ENCODE measurements at places on chromosomes 16 and 17.

DNA sequence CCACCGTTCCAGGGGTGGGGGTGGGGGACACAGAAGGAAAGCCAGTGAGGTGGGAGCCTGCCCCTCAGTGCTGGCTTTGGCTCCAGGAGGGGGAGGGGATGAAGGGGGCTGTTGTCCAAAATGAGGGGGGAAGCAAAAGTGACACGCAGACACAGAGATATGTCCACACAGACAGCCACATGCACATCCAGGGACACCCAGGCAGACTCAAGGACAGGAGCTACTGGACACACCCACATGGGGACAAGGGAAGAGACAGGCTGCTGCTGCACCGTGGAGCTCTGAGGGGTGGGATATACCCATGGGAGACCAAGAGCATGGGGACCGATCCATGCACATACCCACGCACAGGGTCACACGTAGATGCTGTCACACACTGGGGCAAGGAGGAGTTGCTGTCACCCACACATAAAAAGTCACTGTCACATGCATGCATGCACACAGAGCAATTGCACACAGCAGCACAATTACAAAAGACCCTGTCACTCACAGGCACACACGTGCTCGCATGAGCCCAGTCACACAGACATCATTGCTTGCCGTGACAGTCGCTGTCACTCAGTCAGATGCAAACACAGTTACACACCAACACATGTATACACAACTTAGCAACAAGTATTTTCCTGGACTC is 1.3 kb downstream of the THRA start:
- ATAC-seq, result no peak

GRCh38 chr16:28131181-28131580 is 67.7 kb upstream of the GSG1L start:
- ATAC-seq, result no peak

- peak; percentile 93 for ATAC-seq
These were observed 23.0 kb upstream of the EIF1 start for GRCh38 chr17:41665566-41666236.

- peak; percentile 67 for ATAC-seq
These were observed 19.0 kb downstream of the SLC7A5 start for GRCh38 chr16:87850009-87851006.

GRCh38 chr16:709566-710499 is 4.2 kb upstream of the FBXL16 start:
- ATAC-seq, result peak; percentile 55

DNA sequence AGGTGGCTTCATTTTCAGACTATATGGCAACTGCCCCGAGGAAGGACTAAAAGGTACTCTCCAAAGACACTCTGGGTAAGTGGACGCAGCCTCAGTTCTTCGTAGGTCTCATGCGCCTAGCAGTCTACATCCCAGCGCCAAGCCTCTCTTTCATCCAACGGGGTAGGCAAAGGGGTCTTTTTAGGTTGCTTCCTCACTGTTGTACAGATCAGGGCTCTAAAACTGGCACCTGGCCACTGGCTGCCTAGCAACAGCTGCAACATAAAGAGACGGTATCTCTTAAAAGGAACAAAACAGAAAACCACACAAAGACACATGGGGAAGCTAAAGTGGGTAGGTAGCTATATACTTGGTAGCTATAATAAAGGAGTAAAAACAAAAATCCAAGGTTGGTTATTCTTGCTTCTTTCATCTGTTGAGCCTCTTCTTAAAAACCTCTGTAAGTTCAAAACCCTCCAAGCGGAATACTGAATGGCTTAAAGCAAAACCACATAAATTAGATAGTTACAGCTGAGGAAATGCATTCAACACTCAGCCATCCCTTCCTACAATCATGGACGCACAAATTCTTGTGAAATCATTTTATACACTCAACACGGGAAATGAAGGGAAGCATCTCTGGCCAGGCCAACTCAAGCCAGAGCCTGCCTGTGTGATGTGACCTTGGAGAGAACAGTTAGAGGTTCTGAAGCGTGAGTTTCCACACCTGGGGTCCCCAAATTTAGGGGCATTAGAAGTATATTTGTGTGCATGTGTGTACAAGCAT is 22.7 kb downstream of the CYTH1 start:
- ATAC-seq, result peak; percentile 62

- peak; percentile 95 for ATAC-seq
These were observed 13.0 kb upstream of the SPNS3 start for GRCh38 chr17:4420692-4421131.

DNA sequence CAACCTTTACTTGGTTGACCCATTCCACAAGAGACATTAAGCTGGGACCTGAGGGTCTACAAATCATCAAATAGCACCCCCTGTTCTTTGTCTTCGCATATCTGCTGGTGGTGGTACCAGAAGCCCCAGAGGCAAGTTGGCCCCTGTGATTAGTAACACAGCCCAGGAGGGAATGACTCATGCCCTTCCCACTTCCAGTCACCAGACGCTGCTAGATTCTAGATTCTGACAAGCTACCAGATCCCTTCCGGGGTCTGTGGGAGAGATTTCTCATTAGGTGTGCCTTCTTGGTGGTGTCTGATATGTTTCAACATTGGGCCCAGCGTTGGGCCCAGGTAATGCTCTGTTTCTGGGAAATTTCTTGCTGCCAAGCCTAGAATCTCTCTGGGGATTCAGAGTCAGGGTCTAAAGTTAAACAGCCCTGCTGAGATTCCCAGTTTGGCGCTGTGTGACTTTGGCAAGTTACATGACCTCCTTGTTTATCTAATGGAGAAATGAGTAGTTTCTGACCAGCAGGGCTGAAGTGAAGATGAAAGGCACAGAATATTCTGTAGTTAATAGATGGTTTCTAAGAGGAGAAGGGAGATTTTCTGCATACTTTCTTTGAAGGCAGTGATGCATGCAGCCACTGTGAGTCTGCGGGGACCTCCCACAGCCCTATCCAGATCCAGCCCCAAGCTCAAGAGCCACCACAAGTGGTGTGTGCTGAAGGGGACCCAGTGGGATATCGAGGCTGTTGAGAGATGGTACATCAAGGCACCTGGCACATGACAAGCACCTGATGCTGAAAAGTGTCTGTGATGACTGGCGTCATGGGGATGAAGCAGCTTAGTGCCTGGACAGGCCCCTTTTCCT is 3.9 kb downstream of the TRPV2 start:
- ATAC-seq, result peak; percentile 86

DNA sequence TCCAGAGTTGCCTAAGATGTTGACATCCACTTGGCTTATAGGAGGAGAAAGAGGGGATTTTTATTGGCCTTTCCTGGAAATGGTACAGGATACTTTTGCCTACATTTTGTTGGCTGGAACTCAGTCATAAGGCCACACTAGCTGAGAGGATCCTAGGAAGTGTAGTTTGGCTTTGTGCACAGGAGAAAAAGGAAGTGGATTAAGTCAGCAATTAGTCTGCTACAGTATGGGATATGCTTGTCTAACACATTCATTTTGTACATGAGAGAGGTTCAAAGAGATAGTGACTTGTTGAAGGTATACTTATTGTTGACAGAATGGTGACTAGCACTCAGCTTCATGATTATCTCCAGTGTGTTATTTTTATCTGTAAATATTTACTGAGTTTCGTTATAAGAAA is 10.3 kb downstream of the UTP18 start:
- ATAC-seq, result no peak

DNA sequence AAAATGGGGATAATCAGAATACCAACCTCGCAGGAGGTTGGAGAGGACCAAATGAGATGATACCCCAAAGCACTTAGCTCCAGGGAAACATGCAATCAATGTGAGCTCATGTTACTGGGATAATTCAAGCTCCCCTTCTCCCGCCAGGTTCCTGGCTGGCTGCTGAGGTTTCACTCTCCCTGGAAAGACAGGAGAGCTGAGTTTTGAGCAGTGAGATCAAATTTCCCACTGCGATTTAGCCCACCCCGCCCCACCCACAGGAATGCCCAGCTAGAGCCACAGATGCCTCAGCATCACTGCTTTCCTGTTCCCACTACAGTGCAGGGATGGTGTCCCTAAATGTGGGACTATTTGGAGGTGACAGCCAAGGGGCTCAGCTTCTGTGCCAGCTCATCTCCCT is 56.7 kb downstream of the ZNF423 start:
- ATAC-seq, result no peak

- ATAC-seq, result no peak
These were observed 299.3 kb downstream of the SOX9 start for GRCh38 chr17:72419866-72420774.

DNA sequence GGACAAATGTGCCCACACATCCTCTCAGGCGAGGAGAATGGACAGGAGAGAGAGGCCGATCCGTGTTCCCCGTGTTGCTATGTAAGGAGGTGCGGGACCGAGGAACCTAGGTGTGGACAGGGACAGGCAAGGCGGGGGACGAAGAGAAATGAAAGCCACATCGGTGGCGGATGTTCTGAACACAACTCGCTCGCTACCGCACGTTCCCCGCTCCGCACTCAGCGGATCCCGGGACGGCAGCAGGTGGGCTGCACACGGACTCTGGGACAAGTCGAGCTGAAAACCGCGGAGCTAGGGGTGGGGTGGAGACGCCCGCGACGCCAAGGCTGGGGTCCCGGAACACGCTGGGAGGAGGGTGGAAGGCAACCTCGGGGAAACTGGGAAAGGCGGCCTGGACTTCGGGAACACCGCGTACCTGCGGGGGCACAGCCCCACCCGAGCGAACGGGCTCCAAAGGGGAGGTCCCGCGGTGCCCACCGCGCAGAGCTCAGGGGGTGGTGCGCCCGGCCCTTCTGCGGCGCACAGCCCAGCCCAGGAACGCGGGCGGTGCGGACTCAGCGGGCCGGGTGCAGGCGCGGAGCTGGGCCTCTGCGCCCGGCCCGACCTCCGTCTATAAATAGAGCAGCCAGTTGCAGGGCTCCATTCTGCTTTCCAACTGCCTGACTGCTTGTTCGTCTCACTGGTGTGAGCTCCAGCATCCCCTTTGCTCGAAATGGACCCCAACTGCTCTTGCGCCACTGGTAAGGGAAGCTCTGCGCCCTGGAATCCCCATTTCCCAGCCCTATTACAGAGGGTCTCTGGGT is at the start of gene MT1E:
Gene MT1E, plus strand, starts transcription at position 642 of the 803 bp plus-strand sequence. Its CDS starts 71 bp downstream, at position 713.
- peak; percentile 89 for ATAC-seq

GRCh38 chr16:49651996-49652395 is 203.9 kb downstream of the ZNF423 start:
- ATAC-seq, result no peak

DNA sequence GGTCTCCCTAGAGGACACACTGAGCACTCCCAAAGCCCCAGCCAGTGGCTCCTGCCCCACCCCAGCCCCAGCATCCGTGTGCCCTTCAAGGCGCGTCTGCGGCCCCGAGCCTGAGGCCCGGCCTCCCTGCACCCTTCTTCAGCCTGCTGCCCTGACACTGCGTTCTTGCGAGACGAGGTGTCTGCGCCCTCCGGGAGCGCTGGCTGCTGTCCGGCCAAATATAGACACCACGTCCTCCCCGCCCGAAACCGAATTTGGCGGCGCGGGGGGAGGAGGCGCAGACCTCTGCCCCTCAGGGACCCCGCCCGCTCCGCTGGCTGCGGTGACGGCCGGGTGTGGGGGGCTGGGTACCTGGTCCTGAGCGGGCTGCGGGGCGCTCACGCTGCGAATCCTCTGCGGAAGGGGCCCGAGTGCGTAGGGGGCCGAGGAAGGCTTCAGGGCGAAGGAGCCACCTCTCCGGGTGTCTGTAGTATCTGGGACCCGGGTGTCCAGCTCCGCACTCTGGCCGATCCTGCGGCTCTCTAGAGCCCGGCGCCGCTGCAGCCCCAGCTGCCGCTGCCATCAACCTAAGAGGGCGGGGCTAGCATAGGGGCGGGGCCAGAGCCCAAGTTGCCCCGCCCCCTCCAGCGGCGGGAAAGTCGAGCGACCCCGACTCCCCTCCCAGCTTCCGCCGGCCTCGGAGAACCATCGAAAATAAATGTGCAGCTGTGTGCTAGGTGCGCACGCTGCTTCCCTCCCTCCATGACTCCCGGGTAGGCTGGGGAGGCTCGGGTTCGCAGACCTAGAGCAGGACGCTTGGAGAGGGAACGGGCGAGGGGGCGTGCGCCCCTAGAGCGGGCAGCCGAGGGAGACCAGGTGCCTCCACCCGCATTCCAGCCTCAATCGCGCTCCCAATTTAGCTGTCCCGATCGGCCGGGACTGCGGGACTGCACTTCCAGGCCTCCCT is at the start of gene CORO6:
Gene CORO6, minus strand, starts transcription at position 576 of the 946 bp plus-strand sequence. CDS start 1,491 bp downstream, outside the sequence.
- ATAC-seq, result peak; percentile 77

DNA sequence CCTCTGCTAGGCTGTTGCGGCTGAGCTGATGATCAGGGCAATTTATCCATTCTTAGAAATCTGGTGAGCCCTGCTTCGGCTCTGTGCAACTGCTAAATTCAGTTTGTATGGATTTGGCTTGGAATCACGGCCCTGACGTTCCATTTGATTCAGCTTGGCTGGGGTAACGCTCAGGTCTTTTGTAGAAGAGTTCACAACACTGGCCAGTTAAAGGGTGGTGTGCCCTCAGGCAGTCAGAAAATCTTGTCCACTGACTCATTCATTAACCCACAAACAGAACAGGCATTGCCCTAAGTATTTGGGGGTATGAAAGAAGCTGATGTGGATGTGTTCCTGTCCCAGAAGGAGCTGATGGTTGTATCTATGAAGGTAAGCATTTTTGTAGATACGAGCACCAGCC is 53.9 kb downstream of the GNAO1 start:
- ATAC-seq, result no peak

GRCh38 chr16:87792205-87792565 is 26.4 kb upstream of the KLHDC4 start:
- ATAC-seq, result no peak

DNA sequence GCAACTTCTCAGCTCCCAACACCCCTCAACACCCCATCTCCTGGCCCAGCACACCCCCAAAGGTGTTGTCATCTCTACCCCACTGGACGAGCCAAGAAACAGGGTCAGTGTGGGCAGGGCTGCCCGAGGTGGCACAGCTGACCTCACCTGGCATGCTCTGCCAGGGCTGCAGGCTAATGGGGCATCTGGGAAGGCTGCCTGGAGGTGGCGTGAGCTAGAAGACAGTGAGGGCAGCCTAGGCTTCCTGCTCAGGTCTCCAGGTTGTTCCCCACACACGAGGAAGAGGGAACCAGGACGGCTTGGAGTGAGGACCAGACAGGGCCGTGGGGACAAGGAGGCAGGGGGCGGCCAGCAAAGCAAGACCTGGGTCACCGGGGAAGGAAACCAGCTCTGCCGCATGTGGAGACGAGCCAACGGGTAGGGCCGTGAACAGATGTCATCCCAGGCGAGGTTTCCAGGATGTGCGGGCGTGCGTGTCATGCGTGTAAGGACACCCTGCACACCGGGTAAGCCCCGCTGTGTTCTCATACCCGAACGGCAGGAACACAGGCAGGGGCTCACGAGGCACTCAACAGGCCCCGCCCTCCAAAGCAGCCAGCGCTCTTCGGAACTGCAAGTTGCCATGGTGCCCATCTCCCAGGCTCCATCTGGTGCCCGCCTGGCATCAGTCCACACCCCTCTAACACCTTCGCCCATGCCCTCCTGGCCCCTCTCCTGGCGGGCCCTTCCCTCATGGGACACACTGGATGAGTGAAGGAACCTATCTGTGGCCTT is 29.6 kb upstream of the PVALEF start:
- ATAC-seq, result no peak

Data from SK-N-SH treated with all-trans-retinoic acid at 6 μM for 48 hours (cell line).